ENCODE measurements at places on chromosomes 12 and 14.

DNA sequence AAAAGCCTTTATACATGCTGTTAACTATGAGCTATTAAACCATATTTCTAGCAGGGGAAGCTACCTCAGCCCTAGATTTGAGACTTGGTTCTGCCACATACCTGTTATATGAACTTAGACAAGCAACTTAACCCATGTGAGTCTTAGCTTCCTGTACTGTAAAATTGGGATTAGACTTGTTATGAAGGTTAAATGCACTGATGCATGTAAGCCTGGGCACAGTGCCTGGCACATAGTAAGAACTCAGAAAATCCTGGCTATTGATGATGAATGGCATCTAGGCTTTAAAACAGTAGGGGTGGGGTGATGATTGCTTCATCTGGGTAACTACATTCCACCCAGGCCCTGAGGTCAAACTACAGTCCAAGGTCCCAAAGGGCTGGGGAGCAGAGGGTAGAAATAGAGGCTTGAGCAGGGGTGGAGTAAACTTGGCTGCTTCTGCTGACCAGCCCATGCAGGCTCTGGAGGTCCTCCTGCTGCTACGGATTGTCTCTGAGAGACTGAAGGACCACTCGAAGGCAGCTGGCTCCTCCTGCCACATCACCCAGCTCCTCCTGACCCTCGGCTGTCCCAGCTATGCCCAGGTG is 11.3 kb downstream of the ESPL1 start:
- no peak for DNase-seq

DNA sequence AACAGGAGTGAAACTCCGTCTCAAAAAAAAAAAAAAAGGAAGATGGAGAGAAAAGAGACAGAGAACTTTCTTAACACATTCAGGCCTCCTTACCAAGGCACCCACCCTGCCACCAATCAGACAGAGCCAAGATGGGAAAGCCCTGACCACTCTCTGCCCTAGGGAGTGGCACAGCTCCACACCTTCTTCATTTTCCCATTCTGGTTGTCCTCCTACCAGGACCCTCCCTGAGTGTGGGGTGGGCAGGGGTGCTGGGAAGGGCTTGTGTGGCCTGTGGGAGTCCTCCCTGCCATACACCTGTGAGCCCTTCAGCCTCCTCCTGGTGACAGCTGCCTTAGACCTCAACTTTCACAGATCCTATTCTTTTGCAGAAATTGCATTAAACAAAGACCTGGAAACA is 513.6 kb downstream of the BCL11B start:
- DNase-seq, result no peak

DNA sequence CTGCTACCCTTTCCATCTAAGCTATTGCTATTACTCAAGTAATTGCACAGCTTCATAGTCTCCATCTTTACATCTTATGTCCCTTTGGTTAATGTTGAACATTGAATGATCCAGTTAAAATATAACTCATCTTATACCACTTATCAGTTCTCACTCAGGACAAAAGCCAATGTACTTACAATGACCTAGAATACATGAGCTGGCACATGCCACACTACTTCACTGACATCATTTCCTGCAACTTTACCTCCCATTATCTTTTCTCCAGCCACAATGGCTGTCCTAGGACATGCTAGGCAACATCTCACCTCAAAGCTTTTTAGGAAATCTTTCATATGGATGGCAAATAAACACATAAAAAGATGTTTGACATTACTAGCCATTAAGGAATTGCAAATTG is 309.2 kb downstream of the FOXG1 start:
- DNase-seq, result no peak

DNA sequence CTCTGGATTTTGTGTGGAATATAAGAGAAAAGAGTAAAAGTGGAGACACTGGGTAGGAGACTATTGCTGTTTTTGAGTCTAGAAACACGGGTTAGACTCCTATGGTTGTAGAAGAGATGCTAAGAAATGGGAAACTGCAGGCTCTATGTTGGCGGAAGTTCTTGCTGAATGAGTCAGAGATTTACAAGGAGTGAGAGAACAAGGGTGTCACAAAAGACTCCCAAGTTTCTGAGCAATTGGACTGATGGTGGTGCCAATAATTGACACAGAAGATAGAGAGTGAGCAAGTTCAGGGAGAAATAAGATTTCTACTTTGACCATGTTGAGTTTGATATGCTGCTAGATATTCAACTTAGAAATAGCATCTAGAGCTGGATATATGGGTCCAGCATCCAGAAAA is 2.6 kb upstream of the PRKD1 start:
- no peak for DNase-seq

DNA sequence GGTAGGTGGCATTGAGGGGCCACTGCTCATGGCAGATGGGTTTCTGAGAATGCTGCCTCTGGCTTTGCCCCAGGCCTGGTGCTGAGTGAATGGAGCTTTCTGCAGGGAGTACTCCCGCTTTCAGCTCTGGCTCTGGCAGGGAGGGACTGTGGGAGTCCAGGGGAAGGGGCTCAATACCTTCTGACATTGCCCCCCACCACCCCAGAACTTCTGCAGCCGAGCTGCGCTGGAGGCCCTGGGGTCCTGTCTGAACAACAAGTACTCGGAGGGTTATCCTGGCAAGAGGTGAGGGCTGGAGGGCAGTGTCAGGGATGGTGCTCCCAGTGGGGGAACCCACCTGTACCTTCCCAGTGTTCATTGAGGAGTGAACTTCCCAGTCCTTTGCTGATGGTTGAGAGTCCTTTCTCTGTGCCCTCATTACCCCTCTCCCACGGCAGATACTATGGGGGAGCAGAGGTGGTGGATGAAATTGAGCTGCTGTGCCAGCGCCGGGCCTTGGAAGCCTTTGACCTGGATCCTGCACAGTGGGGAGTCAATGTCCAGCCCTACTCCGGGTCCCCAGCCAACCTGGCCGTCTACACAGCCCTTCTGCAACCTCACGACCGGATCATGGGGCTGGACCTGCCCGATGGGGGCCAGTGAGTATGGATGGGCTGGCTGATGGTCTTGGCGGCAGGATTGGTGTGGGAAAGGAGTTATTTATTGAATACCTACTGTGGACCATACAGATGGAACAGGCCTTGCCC is 1.9 kb downstream of the SHMT2 start:
- DNase-seq, result no peak

GRCh38 chr14:94940263-94940993 is 170.5 kb upstream of the GSC start:
- no peak for DNase-seq

DNA sequence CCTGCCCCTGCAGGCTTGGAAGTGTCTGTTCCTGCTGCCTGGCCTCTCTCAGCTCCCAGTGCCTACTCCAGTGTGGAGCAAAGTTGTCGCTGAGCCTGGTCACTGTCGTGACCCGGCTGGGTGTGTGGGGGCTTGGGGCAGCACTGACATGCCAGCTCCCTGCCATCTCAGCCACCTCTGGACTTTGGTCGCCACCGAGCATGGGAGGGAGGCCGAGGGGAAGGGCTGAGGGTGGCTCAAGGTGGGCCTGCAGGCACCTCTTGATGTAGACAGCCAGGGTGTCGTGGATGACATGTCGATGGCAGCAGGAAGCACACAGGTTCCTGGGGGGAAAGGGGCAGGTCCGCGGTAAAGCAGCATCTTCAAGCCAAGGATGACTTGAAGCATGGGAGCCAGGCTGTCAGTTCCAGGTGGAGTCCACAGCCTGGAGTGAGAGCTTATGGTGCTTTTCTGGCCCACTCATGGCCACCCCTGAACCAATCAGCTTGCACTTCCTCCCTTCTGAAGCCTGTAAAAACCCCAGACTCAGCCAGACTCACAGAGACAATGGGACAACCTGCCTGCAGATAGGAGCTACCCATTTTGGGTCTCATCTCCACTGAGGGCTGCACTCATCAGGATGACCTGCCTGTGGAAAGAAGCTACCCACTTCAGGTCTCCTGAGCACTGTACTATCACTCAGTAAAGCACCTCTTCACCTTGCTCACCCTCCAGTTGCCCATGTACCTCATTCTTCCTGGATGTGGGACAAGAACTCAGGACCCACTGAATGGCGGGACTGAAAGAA is 210.1 kb downstream of the MON2 start:
- no peak for DNase-seq

- no peak for DNase-seq
Observed at GRCh38 chr12:104785886-104786285, 172.2 kb downstream of the SLC41A2 start.

- DNase-seq, result no peak
Observed at GRCh38 chr12:76790564-76791552, 26.9 kb downstream of the ZDHHC17 start.

- no peak for DNase-seq
Observed at GRCh38 chr12:113645603-113646002, 173.9 kb upstream of the LHX5 start.
